ENCODE measurements at places on chromosomes 12 and 14. TPM values are rescaled to one million over a fixed set of nuclear protein-coding genes. Genes with fewer than 3 reads are reported as not detected.

DNA sequence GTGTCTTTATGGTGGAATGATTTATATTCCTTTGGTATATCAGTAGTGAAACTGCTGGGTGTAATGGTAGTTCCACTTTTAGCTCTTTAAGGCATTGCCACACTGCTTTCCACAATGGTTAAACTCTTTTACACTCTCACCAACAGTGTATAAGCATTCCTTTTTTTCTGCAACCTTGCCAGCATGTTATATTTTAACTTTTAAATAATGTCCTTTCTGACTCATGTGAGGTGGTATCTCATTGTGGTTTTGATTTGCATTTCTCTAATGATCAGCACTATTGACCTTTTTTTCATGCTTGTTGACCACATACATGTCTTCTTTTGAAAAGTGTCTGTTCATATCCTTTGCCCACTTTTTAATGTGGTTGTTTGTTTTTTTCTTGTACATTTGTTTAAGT lies 142.5 kb downstream of the MSRB3 start:
- DNase-seq: no peak
- no peak overlapping the region for H3K4me3 ChIP-seq
- H3K27ac ChIP-seq: no peak overlapping the region
- no peaks in the 10 kb centered on the region for H3K27me3 ChIP-seq

- DNase-seq: peak; percentile 65
- no peaks in the 10 kb centered on the region for H3K36me3 ChIP-seq
- no peak overlapping the region for H3K27ac ChIP-seq
- peaks cover 10% of the 10 kb centered on the region for H3K4me1 ChIP-seq
- no peak overlapping the region for H3K4me3 ChIP-seq
Measured at GRCh38 chr12:4855121-4855924, 54.4 kb upstream of the KCNA1 start.

DNA sequence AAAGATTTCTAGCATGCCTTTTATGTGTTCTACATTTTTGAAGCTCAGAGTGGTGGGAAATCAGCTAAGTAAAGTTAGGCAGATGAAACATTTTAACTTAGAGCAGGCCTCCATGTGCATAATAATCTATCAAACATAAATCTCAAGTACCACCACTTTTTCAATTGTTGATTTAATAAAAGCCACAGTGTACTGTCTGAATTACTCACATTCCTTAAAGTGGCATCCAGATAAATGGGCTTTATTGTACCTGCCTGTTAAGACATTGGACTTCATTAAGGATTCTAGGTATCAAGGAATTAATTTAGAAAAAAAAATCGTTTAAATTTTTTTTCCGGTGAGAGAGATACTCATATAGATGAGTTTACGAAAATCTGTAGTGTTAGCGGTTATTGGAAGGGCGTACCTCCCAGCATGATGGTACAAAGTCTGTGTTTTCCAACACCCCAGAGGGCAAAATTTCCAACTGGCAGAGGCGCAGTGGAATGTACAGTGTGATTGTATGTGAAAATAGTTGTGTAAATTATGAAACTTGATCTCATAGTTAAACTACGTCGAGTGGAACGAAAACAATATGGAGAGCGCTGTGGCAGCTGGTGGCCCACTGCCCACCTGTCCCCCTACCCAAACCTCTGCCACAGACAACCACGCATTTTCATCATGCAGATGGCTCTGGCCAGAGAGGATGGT lies 25.0 kb downstream of the ELK3 start:
- no peak for DNase-seq
- H3K27ac ChIP-seq: no peak overlapping the region
- H3K4me1 ChIP-seq: peaks cover 7% of the 10 kb centered on the region
- peaks cover 10% of the 10 kb centered on the region for H3K36me3 ChIP-seq

The VRTN gene
- not detected for total RNA-seq

The TEX52 gene
- total RNA-seq: not detected

- no peak overlapping the region for H3K27ac ChIP-seq
- no peak for DNase-seq
- no peaks in the 10 kb centered on the region for H3K4me1 ChIP-seq
- H3K27me3 ChIP-seq: no peaks in the 10 kb centered on the region
- no peak overlapping the region for H3K4me3 ChIP-seq
Measured at GRCh38 chr12:115737895-115738294, 539.6 kb downstream of the MED13L start.

Measured in naive thymus-derived CD4-positive, alpha-beta T cell (primary cell).